ENCODE measurements at places on chromosomes 6 and 20.

DNA sequence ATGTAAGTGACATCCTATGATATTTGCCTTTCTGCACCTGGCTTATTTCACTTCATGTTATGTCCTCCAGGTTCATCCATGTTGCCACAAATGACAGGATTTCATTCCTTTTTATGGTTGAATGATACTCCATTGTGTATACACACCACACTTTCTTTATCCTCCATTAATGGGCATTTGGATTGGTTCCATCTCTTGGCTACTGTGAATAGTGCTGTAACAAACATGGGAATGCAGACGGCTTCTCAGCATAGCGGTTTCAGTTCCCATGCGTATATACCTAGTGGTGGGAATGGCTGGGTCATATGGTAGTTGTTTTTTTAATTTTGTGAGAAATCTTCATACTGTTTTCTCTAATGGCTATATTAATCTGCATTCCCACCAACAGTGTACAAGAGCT is 14.8 kb downstream of the MTHFD1L start:
- no peak overlapping the region for H3K27ac ChIP-seq
- H3K4me3 ChIP-seq = no peak overlapping the region
- peaks cover 47% of the 10 kb centered on the region for H3K36me3 ChIP-seq
- peaks cover 2% of the 10 kb centered on the region for H3K4me1 ChIP-seq
- no peak for DNase-seq

DNA sequence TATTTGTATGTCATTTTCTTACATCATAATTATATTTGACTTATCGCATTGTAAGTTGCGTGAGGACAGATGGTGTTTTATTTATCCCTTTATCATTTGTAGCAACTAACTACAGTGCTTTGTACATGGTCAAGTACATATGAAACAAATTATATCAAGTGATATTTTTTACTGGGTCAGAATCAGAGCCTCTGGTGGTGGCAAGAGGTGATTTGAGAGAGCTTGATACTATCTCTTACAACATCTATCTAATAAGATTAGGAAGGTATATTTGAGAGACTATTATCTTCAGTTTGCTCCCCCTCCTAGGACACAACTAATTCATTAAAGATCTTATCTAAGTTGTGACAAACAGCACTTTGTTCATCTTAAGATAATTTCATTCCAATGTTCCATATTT is 47.7 kb downstream of the BCKDHB start:
- H3K27me3 ChIP-seq = no peaks in the 10 kb centered on the region
- peaks cover 4% of the 10 kb centered on the region for H3K36me3 ChIP-seq
- H3K27ac ChIP-seq = no peak overlapping the region
- no peak for DNase-seq
- H3K4me3 ChIP-seq = no peak overlapping the region

DNA sequence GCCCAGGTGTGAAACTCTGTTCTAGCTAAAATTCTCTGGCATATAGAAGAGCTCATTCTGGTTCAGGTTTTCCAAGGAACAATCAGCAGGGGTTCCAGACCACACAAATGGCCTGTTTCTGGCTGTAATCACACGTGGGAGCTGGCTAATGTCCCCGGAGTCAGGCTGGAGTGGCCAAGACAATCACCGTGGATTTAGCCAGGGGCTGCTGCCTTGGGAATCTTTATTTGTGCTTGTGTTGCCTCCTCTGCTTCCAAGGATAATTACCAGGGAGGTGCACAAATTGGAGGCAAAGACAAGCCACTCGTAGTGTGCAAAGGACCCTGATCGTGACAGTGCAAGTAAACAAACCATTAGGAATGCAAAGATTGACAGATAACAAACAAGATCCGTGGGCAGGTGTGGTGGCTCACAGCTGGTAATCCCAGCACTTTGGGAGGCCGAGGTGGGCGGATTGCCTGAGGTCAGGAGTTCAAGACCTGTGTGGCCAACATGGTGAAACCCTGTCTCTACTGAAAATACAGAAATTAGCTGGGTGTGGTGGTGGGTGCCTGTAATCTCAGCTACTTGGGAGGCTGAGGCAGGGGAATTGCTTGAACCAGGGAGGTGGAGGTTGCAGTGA is 77.3 kb downstream of the KCNB1 start:
- no peak overlapping the region for H3K4me3 ChIP-seq
- peaks cover 10% of the 10 kb centered on the region for H3K27me3 ChIP-seq
- DNase-seq = no peak

GRCh38 chr6:88378639-88379038 is 212.5 kb upstream of the CNR1 start:
- no peak overlapping the region for H3K4me3 ChIP-seq
- DNase-seq = no peak
- no peaks in the 10 kb centered on the region for H3K36me3 ChIP-seq
- peaks cover 8% of the 10 kb centered on the region for H3K27me3 ChIP-seq
- H3K27ac ChIP-seq = no peak overlapping the region

- peak; percentile 49 for DNase-seq
- no peaks in the 10 kb centered on the region for H3K36me3 ChIP-seq
- H3K4me1 ChIP-seq = no peaks in the 10 kb centered on the region
- H3K27ac ChIP-seq = no peak overlapping the region
Observed at GRCh38 chr6:158536891-158537798, 22.7 kb upstream of the TMEM181 start.

DNA sequence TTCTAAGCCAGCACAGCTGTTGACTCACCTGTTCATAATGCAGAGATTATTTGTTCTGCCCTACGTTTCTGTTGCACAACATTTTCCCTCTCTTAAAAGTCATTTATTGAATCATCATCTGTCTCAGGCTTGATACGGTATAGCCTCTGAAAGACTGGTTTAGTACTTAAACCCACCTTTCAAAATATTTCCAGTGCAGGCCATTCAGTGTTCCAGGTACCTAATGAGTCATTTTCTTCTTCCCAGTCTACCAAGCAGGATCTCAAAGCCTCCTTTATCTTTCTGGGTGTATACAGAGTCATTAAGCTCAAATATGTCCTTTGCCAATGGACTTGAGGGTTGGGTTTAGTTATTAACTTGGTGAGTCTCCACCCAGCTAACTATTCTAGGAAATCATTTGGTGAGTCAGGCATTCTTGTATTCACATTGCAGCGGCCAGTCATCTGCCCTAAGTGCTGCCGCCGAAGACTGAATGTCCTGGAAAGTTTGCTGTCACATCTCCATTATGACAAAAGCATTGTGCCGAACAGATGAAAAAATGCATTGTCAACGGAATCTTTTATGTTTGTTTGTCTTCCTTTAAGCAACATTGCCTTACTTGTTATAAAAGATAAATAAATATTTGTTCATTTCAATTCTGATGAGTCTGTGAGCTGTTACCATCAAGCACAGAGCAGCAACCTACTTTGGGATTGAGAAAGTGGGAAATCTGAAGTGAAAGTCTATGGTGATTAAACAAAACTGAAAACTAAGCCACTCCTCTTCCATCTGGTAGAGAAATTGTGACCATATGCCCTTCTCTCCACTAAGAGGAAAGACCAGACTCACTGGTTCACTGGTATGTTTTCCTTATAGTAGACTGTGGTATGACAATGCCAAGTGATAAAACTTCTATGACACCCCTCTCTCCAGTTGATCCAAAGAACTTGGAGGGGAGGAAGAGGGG is 14.3 kb upstream of the FAM135A start:
- H3K4me1 ChIP-seq = no peaks in the 10 kb centered on the region
- no peaks in the 10 kb centered on the region for H3K36me3 ChIP-seq
- peaks cover 25% of the 10 kb centered on the region for H3K27me3 ChIP-seq
- H3K4me3 ChIP-seq = no peak overlapping the region
- no peak overlapping the region for H3K27ac ChIP-seq
- DNase-seq = no peak

GRCh38 chr6:43757966-43758616 is 11.9 kb upstream of the VEGFA start:
- H3K36me3 ChIP-seq = no peaks in the 10 kb centered on the region
- H3K4me3 ChIP-seq = no peak overlapping the region
- H3K27ac ChIP-seq = no peak overlapping the region

- H3K4me3 ChIP-seq = no peak overlapping the region
- no peaks in the 10 kb centered on the region for H3K4me1 ChIP-seq
- H3K27me3 ChIP-seq = peaks cover 20% of the 10 kb centered on the region
- DNase-seq = no peak
- H3K36me3 ChIP-seq = no peaks in the 10 kb centered on the region
Observed at GRCh38 chr20:48002517-48002970, 217.3 kb upstream of the SULF2 start.

GRCh38 chr6:28634761-28635546 is 109.3 kb downstream of the GPX5 start:
- H3K4me1 ChIP-seq = peaks cover 14% of the 10 kb centered on the region
- no peak for DNase-seq
- H3K4me3 ChIP-seq = peak overlapping the region; percentile 46
- no peaks in the 10 kb centered on the region for H3K36me3 ChIP-seq
- peaks cover 70% of the 10 kb centered on the region for H3K27me3 ChIP-seq

DNA sequence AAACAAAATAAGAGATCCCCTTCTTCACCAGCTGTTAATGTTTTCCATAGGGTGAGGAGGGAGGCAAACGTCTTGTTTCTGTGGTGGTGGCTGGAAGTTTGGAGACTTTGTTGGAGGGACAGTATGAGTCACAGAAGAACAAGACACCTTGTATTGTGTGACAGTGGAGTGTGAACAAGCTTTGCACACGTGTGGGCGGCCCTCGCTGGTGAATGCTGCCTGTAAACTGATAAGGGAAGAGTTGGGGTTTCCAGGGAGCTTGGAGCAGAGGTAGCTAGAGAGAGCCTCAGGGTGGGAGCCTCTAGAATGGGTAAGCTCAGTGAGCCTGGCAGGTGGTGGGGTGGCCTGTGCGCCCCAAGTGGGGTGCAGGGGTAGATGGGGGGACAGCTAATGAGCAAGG is 78.3 kb downstream of the ZDHHC14 start:
- no peaks in the 10 kb centered on the region for H3K36me3 ChIP-seq
- H3K4me3 ChIP-seq = no peak overlapping the region
- DNase-seq = peak; percentile 74

DNA sequence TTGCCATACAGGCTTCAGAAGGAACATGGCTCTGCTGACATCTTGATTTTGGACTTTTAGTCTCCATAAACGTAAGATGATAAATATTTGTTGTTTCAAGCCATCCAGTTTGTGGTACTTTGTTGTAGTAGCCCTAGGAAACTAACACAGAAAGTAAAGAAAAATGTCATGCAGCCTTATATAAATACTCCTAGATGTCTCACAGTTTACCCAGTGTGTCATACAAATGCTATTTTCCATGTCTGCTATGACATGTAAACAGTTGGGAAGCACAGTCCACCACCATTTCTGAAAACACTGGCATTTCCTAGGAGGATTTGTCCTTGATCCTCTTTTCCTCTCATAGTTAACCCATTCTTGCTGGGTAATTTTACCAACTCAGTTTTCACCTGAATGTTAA is 30.6 kb upstream of the ME1 start:
- no peaks in the 10 kb centered on the region for H3K27me3 ChIP-seq
- H3K4me1 ChIP-seq = no peaks in the 10 kb centered on the region
- H3K27ac ChIP-seq = no peak overlapping the region
- no peaks in the 10 kb centered on the region for H3K36me3 ChIP-seq
- no peak for DNase-seq
- H3K4me3 ChIP-seq = no peak overlapping the region

- peak overlapping the region; percentile 92 for H3K4me3 ChIP-seq
- DNase-seq = peak; percentile 51
- peaks cover under 1% of the 10 kb centered on the region for H3K36me3 ChIP-seq
- no peaks in the 10 kb centered on the region for H3K27me3 ChIP-seq
- H3K27ac ChIP-seq = peak overlapping the region; percentile 84
Observed at GRCh38 chr6:37354526-37355384, 972 bp downstream of the RNF8 start.

GRCh38 chr6:106324726-106325335 is 729 bp downstream of the ATG5 start:
- peaks cover 5% of the 10 kb centered on the region for H3K27me3 ChIP-seq
- H3K27ac ChIP-seq = peak overlapping the region; percentile 98
- no peak for DNase-seq
- H3K36me3 ChIP-seq = peaks cover 2% of the 10 kb centered on the region

DNA sequence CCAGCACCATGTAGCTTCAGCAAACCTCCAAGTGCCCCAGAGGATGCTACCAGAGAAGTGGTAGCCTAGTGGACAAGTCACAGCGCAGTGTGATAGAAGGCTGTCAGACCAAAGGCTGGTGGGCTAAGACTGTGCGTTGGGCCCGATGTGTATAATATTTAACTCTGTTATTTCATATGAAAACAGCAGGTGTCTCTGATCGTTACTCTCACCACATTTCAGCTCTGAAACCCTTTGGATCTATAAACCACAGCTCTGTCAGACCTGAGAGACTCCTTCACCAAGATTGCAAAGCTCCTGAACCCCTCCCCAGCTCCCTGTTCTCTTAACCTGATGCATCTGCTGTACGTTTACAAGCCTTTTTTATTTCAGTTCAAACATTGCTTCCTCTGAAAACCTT is 43.8 kb downstream of the ISM1 start:
- no peaks in the 10 kb centered on the region for H3K36me3 ChIP-seq
- H3K4me1 ChIP-seq = peaks cover 16% of the 10 kb centered on the region
- H3K4me3 ChIP-seq = no peak overlapping the region
- no peaks in the 10 kb centered on the region for H3K27me3 ChIP-seq
- DNase-seq = no peak

- no peaks in the 10 kb centered on the region for H3K36me3 ChIP-seq
- no peaks in the 10 kb centered on the region for H3K27me3 ChIP-seq
- H3K4me3 ChIP-seq = no peak overlapping the region
- no peak for DNase-seq
- peaks cover 4% of the 10 kb centered on the region for H3K4me1 ChIP-seq
Observed at GRCh38 chr20:1274485-1275311, 8.6 kb downstream of the SNPH start.

- peaks cover 4% of the 10 kb centered on the region for H3K27me3 ChIP-seq
- no peaks in the 10 kb centered on the region for H3K4me1 ChIP-seq
- DNase-seq = no peak
- no peak overlapping the region for H3K27ac ChIP-seq
- H3K4me3 ChIP-seq = no peak overlapping the region
- no peaks in the 10 kb centered on the region for H3K36me3 ChIP-seq
Observed at GRCh38 chr6:108762394-108762793, 85.8 kb upstream of the ARMC2 start.

DNA sequence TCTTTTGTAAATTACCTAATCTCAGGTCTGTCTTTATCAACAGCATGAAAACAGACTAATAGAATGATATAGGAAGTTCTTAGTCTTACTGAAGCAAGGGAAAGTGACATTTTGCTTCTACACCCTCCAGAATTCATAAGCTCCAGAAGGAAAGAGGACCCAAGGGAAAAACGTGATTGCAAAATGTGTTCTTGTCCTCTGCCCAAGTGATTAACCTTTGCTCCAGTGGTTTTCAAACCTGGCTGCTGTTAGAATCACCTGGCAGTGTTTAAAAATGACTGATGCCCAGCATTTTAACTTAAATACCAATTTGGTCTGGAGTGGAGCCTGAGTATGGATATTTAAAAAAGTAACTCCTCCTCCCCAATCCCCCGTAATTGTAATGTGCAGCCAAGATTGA is 191.4 kb downstream of the SLC16A10 start:
- H3K4me3 ChIP-seq = no peak overlapping the region
- no peak for DNase-seq
- H3K36me3 ChIP-seq = peaks cover 78% of the 10 kb centered on the region
- H3K4me1 ChIP-seq = peaks cover 7% of the 10 kb centered on the region

- H3K27me3 ChIP-seq = peaks cover 14% of the 10 kb centered on the region
- no peak for DNase-seq
- no peak overlapping the region for H3K27ac ChIP-seq
Observed at GRCh38 chr6:11514672-11515071, 22.9 kb upstream of the TMEM170B start.

Data from activated CD4-positive, alpha-beta T cell treated with anti-CD3 and anti-CD28 coated beads for 36 hours (primary cell).